Glutamatergic neuron (in vitro differentiated cells): ENCODE measurements at places on chromosomes 1 and 21.

GRCh38 chr1:189868021-189868420, 609.6 kb downstream of the BRINP3 start:
- no peak overlapping the region for H3K4me3 ChIP-seq
- H3K36me3 ChIP-seq: no peaks in the 10 kb centered on the region
- H3K27ac ChIP-seq: no peak overlapping the region
- DNase-seq: no peak
- H3K4me1 ChIP-seq: no peaks in the 10 kb centered on the region

- DNase-seq: no peak
- H3K27me3 ChIP-seq: peaks cover 12% of the 10 kb centered on the region
- no peaks in the 10 kb centered on the region for H3K36me3 ChIP-seq
- H3K4me3 ChIP-seq: no peak overlapping the region
- peaks cover 25% of the 10 kb centered on the region for H3K4me1 ChIP-seq
- no peak overlapping the region for H3K27ac ChIP-seq
These were observed 60.4 kb downstream of the ITPKB start for GRCh38 chr1:226678701-226679100.

GRCh38 chr1:156217871-156218270, 5.1 kb downstream of the PMF1 start:
- H3K4me3 ChIP-seq: no peak overlapping the region
- peaks cover 5% of the 10 kb centered on the region for H3K4me1 ChIP-seq
- H3K36me3 ChIP-seq: peaks cover 5% of the 10 kb centered on the region
- peak overlapping the region; percentile 38 for H3K27ac ChIP-seq

GRCh38 chr1:48572646-48573258, 100.7 kb upstream of the SPATA6 start:
- no peak overlapping the region for H3K27ac ChIP-seq
- peak; percentile 89 for DNase-seq
- no peaks in the 10 kb centered on the region for H3K36me3 ChIP-seq
- H3K4me1 ChIP-seq: peaks cover 6% of the 10 kb centered on the region
- H3K4me3 ChIP-seq: no peak overlapping the region

GRCh38 chr1:66654643-66655042, 97.6 kb upstream of the DYNLT5 start:
- no peak overlapping the region for H3K4me3 ChIP-seq
- no peaks in the 10 kb centered on the region for H3K27me3 ChIP-seq
- H3K36me3 ChIP-seq: no peaks in the 10 kb centered on the region
- no peaks in the 10 kb centered on the region for H3K4me1 ChIP-seq

DNA sequence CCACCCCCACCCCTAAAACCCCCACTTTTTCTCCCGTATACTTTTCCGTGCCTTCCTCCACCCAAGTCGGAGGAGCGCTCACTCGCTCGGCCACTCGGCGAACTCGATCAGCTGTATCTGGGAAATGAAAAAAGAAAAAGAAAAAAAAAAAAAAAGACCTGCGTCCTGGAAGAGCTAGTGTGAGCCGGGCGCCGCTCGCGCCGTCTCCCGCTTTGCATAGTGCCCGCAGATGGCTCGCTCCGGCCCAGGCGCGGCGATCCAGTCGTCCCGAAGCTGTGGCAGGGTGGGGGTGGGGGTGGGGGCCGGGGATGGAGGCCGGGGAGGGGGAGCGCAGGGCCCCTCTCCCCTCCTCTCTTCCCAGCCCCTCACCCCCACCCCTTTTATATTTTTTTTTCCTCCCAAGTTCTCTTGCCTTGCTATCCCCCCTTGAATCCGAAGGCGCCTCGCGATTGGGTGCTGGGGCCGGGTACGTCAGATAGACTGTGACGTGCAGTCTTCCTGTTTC, 299 bp upstream of the PROX1 start:
- peak overlapping the region; percentile 99 for H3K27ac ChIP-seq
- H3K4me1 ChIP-seq: peaks cover 54% of the 10 kb centered on the region
- peak overlapping the region; percentile 100 for H3K4me3 ChIP-seq
- H3K27me3 ChIP-seq: peaks cover 25% of the 10 kb centered on the region
- H3K36me3 ChIP-seq: no peaks in the 10 kb centered on the region

- H3K27me3 ChIP-seq: peaks cover 2% of the 10 kb centered on the region
- H3K4me3 ChIP-seq: no peak overlapping the region
- H3K36me3 ChIP-seq: no peaks in the 10 kb centered on the region
- no peak overlapping the region for H3K27ac ChIP-seq
These were observed 14.7 kb upstream of the CSF1 start for GRCh38 chr1:109895720-109896504.

DNA sequence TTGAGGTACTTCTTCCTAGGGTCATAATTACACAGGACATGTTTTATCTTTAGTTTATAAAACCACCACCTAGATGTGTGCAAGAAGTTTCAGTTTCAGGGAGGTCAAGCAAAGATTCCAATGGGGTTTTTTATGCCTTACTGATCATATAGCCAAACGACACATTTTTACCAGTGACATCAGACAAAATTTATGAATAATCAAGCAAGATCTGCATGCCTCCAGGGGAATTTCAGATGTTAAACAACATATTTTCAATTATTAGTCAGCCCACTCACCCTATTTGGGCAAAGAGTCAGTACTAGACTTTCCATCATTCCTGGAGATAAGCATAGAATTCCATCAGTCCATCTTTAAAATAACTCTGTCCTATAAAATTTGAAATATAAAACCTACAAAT, 867.4 kb downstream of the KCNT2 start:
- DNase-seq: no peak
- H3K27me3 ChIP-seq: peaks cover 4% of the 10 kb centered on the region

DNA sequence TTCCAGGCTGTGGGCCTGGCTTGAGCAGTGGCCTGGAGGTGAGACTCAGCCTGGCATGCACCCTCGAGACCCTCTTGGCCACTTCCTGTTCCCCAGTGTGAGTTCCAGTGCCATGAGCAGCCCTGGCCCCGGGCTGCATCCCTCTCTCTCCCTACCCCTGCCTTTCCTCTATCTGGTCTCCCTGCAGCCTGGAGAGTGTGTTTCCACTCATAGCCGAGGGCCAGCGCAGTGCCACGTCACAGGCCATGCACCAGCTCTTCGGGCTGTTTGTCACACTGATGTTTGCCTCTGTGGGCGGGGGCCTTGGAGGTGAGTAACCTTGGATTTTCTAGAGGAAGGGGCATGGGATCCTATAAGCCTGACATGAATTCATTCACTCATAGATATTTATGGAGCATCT, 13.6 kb downstream of the RHBG start:
- no peak for DNase-seq
- H3K4me1 ChIP-seq: no peaks in the 10 kb centered on the region
- H3K36me3 ChIP-seq: no peaks in the 10 kb centered on the region
- no peak overlapping the region for H3K4me3 ChIP-seq
- no peak overlapping the region for H3K27ac ChIP-seq

DNA sequence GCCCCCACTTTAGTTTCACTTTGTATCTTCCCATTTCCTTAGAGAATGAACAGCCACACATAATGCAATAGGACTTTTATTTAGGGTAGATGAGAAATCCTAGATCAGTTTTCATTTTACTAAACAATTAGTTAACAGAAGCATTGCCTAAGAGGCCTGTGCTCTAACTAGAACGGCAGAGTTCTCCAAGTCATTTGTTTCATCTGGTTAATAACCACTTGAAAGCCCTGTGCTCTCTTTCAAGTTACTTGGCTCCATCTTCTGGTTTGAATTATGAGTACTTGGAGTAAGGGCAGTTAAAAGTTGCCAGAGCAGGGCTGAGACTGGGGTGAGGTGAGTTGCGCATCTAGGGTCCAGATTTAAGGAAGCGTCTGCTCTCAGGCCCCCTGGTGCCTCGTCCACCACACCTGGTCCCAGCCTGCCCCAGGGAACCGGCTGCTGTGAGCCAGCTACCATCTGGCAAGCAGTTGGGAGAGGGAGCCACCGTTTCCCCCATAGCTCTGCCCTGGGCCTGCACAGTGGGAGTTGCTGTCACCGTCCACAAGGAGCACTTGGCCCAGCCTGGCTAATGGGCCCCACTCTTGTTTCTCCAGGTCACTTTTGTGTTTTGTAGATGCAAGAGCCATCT, 18.1 kb upstream of the SLC44A3 start:
- H3K36me3 ChIP-seq: no peaks in the 10 kb centered on the region
- H3K27me3 ChIP-seq: peaks cover 9% of the 10 kb centered on the region
- H3K4me3 ChIP-seq: peak overlapping the region; percentile 71
- DNase-seq: peak; percentile 78
- peaks cover 69% of the 10 kb centered on the region for H3K4me1 ChIP-seq

GRCh38 chr21:41067709-41068108, 100.3 kb upstream of the BACE2 start:
- no peak overlapping the region for H3K4me3 ChIP-seq
- H3K36me3 ChIP-seq: no peaks in the 10 kb centered on the region
- peaks cover 11% of the 10 kb centered on the region for H3K4me1 ChIP-seq

GRCh38 chr1:191690931-191691330, 467.3 kb upstream of the RGS18 start:
- no peak for DNase-seq
- H3K36me3 ChIP-seq: peaks cover 7% of the 10 kb centered on the region
- H3K4me1 ChIP-seq: no peaks in the 10 kb centered on the region
- no peak overlapping the region for H3K27ac ChIP-seq
- H3K27me3 ChIP-seq: no peaks in the 10 kb centered on the region

DNA sequence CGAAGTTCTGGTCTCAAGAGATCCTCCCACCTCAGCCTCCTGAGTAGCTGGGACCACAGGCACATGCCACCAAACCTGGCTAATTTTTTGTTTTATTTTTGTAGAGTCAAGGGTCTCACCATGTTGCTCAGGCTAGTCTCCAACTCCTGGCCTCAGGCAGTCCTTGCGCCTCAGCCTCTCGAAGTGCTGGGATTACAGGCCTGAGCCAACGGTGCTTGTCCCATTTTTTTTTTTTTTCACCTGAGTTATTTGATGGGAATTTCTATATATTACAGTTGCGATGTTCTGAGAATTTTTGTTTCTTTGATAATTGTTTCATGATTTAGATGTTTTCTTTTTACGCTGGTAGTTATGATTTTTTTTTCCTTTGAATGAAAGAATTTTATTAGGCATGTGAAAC, 2.5 kb downstream of the RABGAP1L start:
- H3K36me3 ChIP-seq: no peaks in the 10 kb centered on the region
- no peaks in the 10 kb centered on the region for H3K4me1 ChIP-seq
- H3K27ac ChIP-seq: no peak overlapping the region
- no peak overlapping the region for H3K4me3 ChIP-seq

GRCh38 chr1:246591958-246592357, 25.7 kb downstream of the CNST start:
- H3K4me1 ChIP-seq: no peaks in the 10 kb centered on the region
- H3K27me3 ChIP-seq: peaks cover 2% of the 10 kb centered on the region
- H3K4me3 ChIP-seq: no peak overlapping the region
- H3K27ac ChIP-seq: no peak overlapping the region
- no peak for DNase-seq
- no peaks in the 10 kb centered on the region for H3K36me3 ChIP-seq

DNA sequence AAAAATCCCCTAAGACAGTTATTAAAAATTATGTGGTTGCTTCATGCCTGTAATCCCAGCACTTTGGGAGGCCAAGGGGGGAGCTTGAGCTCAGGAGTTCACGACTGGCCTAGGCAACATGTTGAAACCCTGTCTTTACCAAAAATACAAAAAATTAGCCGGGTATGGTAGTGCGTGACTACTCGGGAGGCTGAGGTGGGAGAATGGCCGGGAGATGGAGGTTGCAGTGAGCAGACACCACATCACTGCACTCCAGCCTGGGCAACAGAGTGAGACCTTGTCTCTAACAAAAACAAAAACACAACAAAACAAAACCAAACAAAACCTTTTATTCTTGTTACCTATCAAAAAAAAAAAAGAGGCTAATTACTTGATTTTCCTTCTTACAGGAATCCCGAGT, 2.1 kb downstream of the ELK4 start:
- no peaks in the 10 kb centered on the region for H3K36me3 ChIP-seq
- H3K4me1 ChIP-seq: peaks cover 8% of the 10 kb centered on the region
- no peak overlapping the region for H3K27ac ChIP-seq
- DNase-seq: no peak

GRCh38 chr1:194040496-194040895, 854.1 kb upstream of the B3GALT2 start:
- H3K27ac ChIP-seq: no peak overlapping the region
- no peaks in the 10 kb centered on the region for H3K27me3 ChIP-seq
- H3K4me3 ChIP-seq: no peak overlapping the region
- no peaks in the 10 kb centered on the region for H3K4me1 ChIP-seq
- DNase-seq: no peak

- no peak for DNase-seq
- H3K4me3 ChIP-seq: peak overlapping the region; percentile 97
- no peaks in the 10 kb centered on the region for H3K27me3 ChIP-seq
- H3K4me1 ChIP-seq: peaks cover 9% of the 10 kb centered on the region
These were observed 651 bp downstream of the COA6 start for GRCh38 chr1:234373959-234374254.

- H3K27ac ChIP-seq: no peak overlapping the region
- no peaks in the 10 kb centered on the region for H3K36me3 ChIP-seq
- H3K27me3 ChIP-seq: no peaks in the 10 kb centered on the region
- no peak overlapping the region for H3K4me3 ChIP-seq
- peaks cover 2% of the 10 kb centered on the region for H3K4me1 ChIP-seq
These were observed 67.8 kb downstream of the PRRX1 start for GRCh38 chr1:170731566-170732251.

- no peaks in the 10 kb centered on the region for H3K36me3 ChIP-seq
- no peak overlapping the region for H3K27ac ChIP-seq
- DNase-seq: no peak
- no peak overlapping the region for H3K4me3 ChIP-seq
These were observed 189.3 kb upstream of the NRIP1 start for GRCh38 chr21:15254111-15254510.

DNA sequence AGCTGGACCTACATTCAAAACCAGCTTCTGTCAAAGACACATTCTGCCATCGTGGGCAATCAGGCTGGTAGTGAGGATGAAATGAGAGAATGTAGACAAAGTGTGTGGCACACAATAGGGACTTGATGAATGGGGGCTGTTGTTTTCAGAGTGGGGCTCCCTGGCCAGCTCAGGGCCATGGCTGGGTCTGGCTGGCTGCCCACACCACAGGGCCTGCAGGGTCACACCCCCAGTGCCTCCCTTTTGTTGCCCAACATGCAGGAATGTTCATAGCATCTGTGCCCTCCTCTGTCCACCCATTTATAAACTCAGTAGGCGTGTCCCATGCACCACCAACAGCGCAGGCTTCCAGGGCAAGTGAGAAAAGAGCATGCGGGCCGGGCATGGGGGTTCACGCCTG, 20.8 kb upstream of the ECE1 start:
- H3K4me3 ChIP-seq: no peak overlapping the region
- H3K4me1 ChIP-seq: peaks cover 47% of the 10 kb centered on the region
- H3K27ac ChIP-seq: peak overlapping the region; percentile 74
- DNase-seq: no peak
- no peaks in the 10 kb centered on the region for H3K36me3 ChIP-seq
- peaks cover 4% of the 10 kb centered on the region for H3K27me3 ChIP-seq

- H3K27me3 ChIP-seq: no peaks in the 10 kb centered on the region
- H3K27ac ChIP-seq: no peak overlapping the region
- no peak overlapping the region for H3K4me3 ChIP-seq
- no peaks in the 10 kb centered on the region for H3K36me3 ChIP-seq
- no peak for DNase-seq
These were observed 19.5 kb downstream of the EPB41 start for GRCh38 chr1:28933918-28934317.

- H3K4me3 ChIP-seq: no peak overlapping the region
- no peak for DNase-seq
- H3K4me1 ChIP-seq: no peaks in the 10 kb centered on the region
- peaks cover 2% of the 10 kb centered on the region for H3K27me3 ChIP-seq
- H3K27ac ChIP-seq: no peak overlapping the region
- peaks cover 8% of the 10 kb centered on the region for H3K36me3 ChIP-seq
These were observed 79.0 kb upstream of the KRTAP19-8 start for GRCh38 chr21:31117128-31117916.
